Endothelial cell (in vitro differentiated cells): ENCODE measurements at places on chromosomes 1 and 21.
A peak's percentile ranks its signal among the peaks of the same experiment; 100 is the strongest.

DNA sequence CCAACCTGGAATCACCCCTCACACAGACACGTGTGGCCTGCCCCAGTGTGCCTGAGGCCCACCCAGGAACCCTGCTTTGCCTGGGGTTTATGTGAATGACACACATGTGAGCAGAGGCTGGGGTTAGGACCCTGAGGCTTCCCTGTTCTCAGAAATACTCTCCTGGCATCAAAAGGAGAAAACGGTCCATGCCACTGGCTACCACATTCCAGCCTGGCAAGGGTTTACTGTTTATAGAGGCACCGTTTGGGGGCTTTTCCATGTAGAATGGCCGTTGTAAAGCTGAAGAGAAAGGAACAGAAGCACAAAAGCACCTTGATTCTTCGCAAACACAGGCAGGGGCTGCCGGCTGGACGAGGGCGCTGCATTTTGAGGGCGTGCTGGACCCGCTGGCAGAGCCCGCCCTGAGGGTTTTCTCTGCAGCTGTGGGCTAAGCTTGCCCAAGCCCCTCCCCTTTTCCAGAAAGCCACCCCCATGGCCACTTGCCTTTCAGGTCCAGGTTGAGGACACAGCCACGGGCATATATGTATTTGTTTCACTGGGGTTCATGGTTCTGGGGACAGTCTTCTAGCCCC is 13.0 kb downstream of the TFF3 start:
- DNase-seq, result no peak

GRCh38 chr1:106937104-106937503 is 119.4 kb upstream of the PRMT6 start:
- DNase-seq, result no peak

DNA sequence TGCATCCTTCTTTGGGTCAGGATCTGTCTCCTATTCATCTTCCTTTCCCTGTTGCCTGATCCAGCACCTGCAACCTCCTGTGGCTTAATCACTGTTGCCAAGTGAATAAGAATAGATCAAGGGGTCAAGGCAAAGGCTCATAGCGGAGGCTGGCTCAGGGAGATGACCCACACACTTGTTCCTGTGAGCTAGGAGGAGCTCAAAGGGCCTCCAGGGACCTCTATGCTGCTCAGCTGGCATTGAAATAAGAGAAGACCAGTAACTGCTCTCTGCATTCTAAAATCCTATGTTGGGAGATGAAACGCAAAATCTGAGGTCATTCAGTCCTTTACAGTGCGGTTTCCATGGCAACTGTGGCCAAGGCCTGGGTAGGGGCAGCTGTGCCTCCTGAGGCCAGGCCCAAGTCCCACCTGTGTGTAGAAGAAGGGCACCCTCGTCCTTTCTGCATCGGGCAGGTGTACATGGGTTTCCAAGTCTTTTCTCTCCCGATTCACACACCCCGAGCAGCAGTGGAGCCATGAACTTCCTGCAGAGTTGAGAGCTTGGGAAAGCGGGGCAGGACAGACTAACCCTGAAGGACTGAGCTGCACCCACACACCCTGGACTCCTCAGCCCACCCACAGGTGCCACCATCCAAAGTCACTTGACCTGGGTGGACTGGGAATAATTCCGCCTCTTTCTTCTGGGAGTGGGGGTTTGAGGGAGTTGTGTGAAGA is 27.8 kb upstream of the STUM start:
- DNase-seq, result no peak

DNA sequence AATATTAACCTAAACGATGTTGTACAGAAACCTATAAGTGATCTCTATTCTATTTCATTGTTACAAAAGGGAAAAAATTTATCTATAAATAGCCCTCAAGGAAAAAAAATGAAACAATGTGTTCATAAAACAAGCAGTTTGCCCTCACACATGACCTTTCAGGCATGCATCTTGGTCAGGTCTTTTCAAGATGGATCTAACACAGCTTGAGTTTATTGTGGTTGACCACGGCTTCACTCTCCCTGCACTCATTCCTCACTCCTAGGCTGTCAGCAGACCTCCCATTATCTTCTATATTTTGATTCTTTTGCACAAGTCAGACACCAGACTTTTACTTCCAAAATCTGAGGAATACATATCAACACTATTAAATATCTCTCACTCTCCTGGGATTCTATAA is 544.3 kb downstream of the KCNT2 start:
- no peak for DNase-seq

DNA sequence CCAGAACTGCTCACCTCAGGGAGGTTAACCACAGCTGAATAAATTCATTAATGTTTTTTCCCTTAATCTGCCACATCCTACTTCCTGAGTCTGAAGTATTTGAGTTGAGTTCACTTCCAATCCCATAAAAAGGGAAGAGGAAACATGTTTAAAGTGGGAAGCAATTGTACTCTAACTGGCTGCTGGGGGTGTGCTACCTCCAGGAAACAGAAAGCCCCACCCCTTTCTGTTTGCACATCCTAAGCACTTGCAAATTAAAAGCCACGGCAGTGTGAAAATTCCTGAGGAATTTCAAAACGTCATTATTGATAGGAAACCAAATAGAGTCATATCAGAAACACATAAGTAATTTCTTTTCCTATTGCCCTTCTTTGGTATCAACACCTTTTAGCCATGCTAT is 307.0 kb upstream of the NR5A2 start:
- DNase-seq, result no peak

- DNase-seq, result peak; percentile 95
Measured at GRCh38 chr1:38818175-38818976, 41.2 kb downstream of the RRAGC start.

DNA sequence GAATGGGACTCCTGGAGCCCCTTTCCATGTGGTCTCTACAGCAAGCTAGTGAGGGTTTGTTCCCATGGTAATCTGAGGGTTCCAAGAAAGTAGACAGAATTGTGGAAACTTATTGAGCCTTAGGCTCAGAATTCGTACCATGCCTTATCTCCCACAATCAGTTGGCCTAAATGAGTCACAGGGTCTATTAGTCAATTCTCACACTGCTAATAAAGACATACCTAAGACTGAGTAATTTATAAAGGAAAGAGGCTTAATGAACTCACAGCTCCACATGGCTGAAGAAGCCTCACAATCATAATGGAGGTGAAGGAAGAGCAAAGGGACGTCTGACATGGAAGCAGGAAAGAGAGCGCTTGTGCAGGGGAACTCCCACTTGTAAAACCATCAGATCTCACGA is 106.6 kb upstream of the CXADR start:
- no peak for DNase-seq

DNA sequence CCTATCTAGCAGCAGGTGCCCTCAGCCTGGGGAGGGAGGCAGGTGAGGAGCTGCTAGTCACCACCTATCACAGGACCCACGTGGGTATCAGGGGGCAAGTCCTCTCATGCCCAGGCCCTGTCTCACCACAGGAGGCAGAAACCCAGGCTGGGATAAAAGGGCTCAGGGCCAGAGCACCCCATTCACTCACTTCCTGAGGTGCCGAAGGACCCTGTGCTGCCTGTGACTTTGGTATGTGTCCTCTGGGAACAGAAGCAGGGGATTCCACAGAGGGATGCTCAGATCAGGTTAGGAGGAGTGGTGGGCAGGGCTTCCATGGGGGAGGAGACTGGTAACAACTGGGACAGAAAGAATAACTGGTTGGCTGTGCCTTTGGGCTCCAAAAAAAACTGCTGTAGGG is at the start of gene LCE1E:
Gene LCE1E (plus strand): TSS at position 181 of the 400 bp plus-strand sequence. CDS start 1,043 bp downstream, outside the sequence.
- no peak for DNase-seq

GRCh38 chr1:150922519-150922975 is 3.6 kb upstream of the SETDB1 start:
- peak; percentile 66 for DNase-seq

- DNase-seq, result no peak
Measured at GRCh38 chr21:18157406-18157805, 87.2 kb upstream of the CHODL start.

DNA sequence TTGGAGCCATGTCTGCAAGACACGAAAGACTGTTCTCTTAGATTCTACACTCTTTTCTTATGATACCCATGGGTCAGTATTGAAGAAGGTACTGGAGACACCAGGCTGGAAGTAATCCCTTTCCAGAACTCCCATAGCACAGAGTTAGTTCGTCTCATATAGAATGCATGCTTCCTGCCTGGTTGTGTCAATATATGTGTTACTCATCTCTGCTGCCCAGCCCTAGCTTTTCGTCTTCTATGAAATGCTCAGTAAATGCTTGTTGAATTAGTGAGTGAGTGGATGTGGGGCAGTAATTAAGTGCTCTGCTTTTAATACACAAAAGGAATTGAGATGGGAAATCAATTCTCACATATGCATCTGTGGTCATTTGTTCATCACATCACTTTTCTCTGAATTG is 32.1 kb downstream of the ADCY10 start:
- DNase-seq, result no peak
